ENCODE measurements at places on chromosomes 7 and 10. TPM values are rescaled to one million over a fixed set of nuclear protein-coding genes. Genes with fewer than 3 reads are reported as not detected.

Gene MTPN
- total RNA-seq: 71.6 TPM

Gene HOXA4
- total RNA-seq: 2.6 TPM

Gene CACUL1
- 20.6 TPM for total RNA-seq

Gene MYH16
- not detected for total RNA-seq

Gene ACSL5
- 417 TPM for total RNA-seq

Gene C7orf25
- total RNA-seq: 8.3 TPM

Gene TUBB8
- total RNA-seq: not detected

DNA sequence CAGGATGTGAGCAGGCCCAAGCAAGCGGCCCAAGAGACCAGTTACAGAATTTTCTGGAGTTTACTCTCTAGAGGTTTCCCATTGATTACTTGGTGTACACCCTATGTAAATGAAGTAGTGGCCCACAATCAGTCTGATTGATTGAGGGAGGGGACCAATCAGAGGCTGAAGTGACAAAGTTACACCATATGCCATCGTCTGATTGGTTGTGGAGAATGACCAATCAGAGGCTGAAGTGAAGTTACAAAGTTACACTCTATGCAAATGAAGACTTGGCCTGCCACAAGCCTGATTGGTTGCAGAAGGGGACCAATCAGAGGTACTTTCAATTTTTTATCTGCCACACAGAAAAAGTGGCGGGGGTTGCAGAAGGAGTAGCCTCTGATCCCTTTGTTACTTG lies 83.7 kb downstream of the KIF20B start:
- DNase-seq: no peak

DNA sequence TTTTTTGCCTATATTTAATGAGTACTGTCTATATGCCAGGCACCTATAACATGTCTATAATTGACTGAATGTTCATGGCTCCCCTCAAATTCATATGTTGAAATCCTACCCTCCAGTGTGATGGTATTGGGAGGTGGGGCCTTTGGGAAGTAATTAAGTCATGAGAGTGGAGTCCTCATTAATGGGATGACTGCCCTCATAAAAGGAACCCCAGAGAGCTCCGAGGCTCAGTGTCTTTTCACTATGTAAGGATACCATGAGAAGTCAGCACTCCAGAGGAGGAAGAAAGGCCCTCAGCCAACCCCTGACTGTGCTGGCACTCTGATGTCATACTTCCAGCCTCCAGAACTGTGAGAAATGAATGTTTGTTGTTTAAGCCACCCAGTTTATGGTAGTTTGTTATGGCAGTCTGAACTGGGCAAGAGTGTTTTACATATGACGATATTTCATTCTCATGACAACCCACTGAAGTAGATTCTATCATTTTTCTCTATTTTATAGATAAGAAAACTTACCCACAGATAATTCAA lies 61.1 kb upstream of the PCGF5 start:
- no peak for DNase-seq

DNA sequence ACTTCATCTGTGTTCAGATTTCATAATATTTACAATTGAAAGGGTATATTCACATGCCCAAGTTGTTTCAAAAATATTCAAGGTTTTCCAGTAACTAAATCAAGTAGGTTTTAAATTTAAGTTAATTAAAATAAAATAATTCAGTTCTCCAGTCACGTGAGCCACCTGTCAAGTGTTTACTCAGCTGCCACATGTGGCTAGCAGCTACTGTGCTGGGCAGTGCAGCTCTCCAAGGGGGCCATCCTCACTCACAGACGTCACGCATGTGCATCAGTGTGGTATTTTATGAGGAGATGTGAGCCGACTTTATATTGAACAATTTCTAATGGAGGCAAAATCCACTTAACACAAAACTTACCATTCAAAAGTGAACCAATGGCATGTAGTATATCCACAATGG lies 69.7 kb upstream of the CAMK2B start:
- DNase-seq: no peak

GRCh38 chr10:99396471-99396870 lies 34.0 kb downstream of the GOT1 start:
- no peak for DNase-seq

- DNase-seq: no peak
Observed at GRCh38 chr10:50600286-50600685, 23.5 kb downstream of the SGMS1 start.

DNA sequence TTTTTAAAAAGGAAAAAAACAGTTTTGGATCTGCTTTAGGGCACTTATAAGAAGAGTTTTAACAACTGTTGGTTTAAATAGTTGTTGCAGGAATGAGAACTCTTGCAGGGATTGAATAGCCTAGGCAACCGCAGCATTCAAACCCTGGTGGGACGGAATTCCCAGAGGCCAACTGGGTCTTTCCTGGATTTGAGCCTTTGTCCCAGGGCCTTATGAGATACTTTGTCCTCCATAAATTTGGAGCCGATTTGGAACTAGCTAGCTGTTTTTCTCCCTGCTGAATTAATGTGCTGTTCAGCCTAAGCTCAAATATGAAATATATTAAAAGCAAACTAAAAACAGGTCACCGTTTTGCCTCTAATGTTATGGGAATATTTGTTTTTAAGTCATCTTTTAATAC lies 109.6 kb downstream of the LRMDA start:
- no peak for DNase-seq

GRCh38 chr10:119539359-119539825 lies 3.1 kb downstream of the RGS10 start:
- DNase-seq: no peak

- DNase-seq: no peak
Observed at GRCh38 chr10:124049484-124049883, 43.9 kb downstream of the CHST15 start.

DNA sequence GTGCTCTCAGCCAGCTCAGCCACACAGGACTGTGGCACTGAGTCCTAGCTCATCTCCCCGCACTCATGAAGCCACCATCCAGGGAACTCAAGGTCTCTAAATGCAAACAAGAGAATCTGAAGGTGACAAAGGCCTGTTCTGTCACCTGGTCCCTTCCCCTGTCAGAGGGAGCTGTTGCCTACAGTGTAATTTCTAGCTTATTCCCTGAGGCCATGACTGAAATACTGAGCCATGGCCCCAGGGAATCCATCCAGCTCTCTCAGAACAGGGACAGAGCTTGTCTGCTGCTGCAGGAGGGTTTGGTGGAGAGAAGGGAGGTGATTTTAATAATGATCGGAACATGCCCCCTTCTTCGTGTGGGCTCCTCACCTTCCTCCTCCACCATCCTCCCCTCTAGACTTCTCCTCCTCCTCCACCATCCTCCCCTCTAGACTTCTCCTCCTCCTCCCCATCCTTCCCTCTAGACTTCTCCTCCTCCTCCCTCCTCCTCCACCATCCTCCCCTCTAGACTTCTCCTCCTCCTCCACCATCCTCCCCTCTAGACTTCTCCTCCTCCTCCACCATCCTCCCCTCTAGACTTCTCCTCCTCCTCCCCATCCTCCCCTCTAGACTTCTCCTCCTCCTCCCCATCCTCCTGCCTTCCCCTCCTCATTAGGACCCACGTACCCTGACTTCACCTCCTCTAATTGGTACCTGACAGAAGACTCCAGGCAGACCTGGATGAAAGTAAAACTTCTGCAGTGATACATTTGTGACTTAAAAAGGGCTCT lies 338.0 kb upstream of the MKI67 start:
- DNase-seq: no peak

DNA sequence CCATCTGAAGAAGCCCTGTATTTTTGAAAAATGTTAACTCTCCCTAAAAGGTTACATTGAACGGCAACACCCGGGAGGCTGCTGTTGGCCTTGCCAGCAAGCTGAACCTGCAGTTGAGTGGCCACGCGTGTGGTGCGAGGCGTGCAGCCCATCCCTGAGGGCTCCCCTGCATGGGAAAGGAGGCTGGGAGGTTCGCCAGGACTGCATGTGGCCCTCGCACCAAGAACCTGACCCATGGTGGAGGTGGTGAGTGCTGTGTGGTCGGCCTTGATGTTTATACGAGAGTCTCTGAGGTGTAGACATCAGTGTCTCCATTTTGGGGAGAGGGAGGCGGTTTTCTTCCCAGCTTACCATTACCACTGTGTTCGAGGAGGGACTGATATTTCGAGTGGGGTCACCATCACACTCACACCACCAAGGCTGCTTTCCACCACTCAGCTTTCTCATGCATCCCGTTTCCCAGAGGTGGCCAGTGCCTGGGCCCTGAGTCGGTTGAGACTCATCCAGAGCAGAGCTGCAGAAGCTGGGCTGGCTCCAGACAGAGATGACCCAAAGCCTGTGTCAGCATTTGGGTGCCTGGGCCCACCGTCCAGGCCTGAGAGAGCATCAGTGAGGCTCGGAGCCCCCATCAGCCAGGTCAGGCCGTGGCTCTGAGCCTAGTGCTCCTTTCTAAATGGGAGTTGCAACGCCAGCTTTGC lies 222.6 kb downstream of the EBF3 start:
- DNase-seq: peak; percentile 24
